ENCODE measurements at places on chromosomes 16 and 17. TPM values are rescaled to one million over a fixed set of nuclear protein-coding genes. Genes with fewer than 3 reads are reported as not detected.

THAP11 gene
- 26.0 TPM for total RNA-seq

- DNase-seq: no peak
These were observed 17.4 kb downstream of the PIEZO1 start for GRCh38 chr16:88767546-88768070.

- no peak for DNase-seq
These were observed 51.9 kb downstream of the MEOX1 start for GRCh38 chr17:43609613-43610385.

DNA sequence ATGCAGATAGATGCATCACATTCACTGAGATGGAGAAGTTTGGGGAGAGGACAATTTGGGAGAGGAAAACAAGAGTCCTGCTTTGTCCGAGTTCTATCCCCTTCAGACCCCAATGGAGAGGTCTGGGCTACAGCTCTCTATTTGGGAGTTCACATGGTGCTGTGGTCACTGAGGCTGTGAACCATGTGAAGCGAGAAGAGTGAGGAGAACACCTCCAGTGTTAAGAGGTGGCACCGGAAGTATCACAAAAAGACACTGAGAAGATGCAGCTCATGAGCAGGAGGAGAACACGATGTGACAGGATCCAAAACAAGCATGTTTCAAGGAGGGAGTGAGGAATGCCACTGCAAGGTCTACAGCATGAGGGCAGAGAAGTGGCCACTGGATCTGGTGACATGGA, 39.7 kb downstream of the PIK3R5 start:
- no peak for DNase-seq

GRCh38 chr16:31453255-31454204, 5.8 kb upstream of the ARMC5 start:
- no peak for DNase-seq

GRCh38 chr16:31618130-31618529, 90.4 kb downstream of the AHSP start:
- DNase-seq: no peak

GRCh38 chr17:44202756-44203155, 3.1 kb upstream of the ATXN7L3 start:
- no peak for DNase-seq

- DNase-seq: no peak
These were observed 24.0 kb downstream of the GGA3 start for GRCh38 chr17:75237100-75238014.

TGFB1I1 gene
- total RNA-seq: 0.31 TPM

GLIS2 gene
- not detected for total RNA-seq

DNA sequence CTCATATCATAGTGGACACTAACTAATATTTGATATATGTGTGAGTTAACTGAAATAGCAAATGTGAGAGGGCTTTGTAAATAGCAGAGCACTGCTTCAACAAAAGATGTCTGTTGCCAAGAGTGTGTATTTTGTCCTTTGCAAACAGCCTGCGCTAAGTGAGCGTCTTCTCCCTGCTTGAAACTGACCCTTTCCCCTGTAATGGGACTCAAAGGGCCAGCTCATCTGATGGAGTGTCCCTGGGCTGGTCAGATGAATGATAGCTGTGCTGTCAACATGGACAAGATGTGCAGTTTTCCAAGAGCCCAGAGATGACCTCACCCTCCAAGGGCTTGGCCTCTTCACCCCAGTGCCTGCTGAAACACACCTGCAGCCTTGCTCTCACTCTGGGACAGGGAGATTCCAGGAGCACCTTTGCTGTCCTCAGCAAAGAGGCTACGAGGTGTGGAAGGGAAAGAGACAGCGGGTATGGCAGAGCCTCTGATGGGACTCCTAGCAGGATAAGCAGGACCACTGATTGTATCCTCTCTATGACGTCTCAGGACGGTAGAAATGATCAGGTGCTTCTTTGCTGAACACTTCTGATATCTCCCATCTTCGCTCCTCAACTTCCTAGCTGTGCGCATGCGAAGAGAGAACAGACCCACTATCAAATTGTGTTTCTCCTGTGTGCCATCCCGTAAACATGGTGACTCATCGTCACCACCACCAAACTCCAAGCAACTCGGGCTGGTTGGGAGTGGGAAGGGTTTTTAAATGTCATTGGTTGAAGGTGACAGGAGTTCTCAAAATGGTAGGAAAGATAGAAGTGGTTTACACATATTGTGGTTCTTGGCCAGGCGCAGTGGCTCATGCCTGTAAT, 35.8 kb upstream of the TBX2 start:
- DNase-seq: no peak

- no peak for DNase-seq
These were observed 17.9 kb downstream of the KPNA2 start for GRCh38 chr17:68053231-68054013.

GRCh38 chr16:17447101-17447569, 23.6 kb downstream of the XYLT1 start:
- no peak for DNase-seq

CCL2 gene
- not detected for total RNA-seq

DNA sequence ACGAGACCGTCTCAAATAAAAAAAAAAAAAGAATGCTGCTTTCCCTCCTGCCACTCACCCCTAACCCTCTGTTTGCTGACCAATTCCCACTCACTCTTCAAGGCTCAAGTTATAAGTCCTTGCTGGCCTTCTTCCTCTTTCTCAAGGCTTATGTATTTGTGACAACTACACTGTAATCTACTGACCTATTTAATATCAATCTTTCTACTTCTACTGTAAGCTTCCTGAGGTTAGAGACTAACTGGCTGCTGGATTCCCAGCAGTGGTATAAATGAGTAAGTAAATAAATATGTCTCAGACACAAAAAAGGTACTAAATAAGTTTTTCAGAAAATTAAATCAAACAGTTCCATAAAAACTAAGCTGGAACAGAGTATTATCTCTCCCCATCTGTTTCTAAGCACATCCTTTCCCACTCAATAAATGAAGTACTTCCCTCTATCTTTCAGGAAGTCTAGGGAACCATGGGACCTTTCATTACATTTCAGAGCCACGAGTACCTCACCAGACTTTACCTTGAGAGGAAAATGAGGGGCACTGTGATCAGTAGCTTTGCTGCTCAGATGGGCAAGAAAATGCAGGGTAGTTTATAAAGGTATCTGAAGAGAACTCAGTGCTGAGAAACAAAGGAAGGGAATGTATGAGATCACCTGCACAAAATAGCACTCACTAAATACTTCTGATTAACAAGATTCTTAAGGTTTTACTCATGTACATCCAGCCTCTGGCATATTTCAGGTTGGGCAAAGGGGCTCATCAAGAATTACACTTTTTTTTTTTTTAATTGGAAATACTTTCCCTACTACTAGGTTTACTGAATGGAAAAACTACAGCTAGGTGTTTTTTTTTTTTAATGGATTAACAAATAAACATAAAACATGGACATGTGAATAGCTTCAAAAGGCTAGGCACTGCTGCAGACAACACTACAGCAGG, 10.8 kb downstream of the SSH2 start:
- DNase-seq: no peak

Data from CD8-positive, alpha-beta T cell (primary cell).